GM10248 (cell line): ENCODE measurements at places on chromosomes 1 and 21.
A peak's percentile ranks its signal among the peaks of the same experiment; 100 is the strongest.

GRCh38 chr1:53495633-53496345, 36.6 kb downstream of the DMRTB1 start:
- DNase-seq = no peak

DNA sequence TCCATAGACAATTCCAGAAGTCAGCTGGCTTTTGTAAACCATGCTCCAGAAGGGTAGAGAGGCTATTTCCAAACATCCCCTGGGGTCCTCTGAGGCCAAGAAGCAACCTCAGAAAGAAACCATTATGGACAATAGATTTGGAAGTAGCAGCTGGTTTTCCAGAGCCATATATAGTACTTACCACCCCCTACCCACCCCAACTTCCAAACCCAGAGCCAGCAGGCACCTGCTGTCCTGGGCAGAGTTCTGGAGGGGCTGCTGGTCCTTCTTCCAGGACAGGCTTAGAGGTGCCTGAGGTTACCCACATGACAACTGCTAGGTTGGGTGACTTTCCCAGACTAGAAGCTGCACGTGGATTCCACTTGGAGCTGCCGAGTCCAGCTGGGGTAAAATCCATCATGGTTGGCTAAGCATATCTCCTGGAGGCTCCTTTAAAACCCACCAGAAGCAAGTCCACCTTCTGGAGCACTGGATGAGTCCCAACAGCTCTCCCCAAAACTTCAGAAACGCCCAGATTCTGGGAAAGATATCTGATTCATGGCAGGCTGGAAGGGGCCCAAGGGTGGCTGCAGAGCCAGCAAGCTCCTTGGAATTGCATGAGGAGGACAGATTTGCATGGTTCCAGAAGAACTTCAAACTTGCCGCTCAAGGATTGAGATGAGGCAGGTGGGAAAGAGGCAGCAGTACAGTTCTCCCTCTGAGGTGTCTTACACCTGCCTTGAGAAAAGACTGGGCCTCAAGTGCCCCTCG, 5.8 kb downstream of the MYCL start:
- DNase-seq = no peak

DNA sequence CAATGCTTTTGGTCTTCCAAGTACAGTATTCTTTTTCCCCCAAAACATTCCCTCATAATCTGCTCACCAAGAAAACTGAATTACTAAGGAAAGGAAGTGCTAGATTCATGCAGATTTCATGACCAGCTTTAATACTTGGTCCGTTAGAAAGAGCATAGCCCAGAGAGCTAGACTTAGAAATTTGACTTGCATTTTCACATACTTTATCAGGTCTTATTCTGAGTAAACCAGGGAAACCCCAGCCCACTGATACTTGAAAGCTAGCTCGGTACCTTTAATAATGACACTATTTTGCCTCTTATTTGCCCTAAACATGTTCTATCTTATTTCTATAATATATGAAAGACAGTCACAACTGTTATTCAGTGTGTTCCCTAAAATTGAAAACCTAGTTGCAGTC, 204.5 kb downstream of the TTLL7 start:
- peak; percentile 28 for DNase-seq

DNA sequence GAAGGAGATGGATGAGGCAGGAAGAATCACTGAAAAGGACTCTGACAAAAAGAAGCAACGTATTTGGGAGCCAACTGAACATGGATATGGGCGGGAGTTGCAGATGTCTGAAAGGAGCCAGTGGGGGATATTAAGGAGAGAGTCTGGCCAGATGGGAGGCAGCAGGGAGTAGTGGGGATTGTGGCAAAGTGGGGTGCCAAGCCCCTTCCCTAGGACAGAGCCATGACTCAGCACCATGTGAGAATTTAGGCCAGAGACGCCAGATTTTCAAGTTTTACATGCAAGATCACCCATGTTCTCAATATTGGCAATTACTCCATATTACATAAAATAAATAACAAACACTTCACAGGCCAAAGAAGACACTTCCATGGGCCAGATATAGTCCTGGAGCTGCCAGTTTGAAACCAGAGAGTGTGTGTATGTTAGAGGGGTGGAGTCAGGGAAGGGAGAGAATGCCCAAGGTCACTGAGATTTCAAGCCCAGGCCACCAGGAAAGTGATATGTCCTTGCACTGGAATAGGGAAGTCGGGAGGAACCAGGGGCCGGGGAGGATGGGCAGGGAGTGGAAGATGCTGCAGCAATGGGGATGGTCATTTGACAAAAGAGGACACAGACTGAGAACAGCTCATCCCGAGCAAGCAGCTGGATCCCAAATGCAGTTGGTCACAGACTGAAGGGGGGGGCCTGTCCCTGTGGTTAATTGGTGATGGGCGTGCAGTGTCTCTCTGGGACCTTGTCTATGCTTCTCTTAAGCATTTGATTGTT, 23.5 kb downstream of the TMEM51 start:
- DNase-seq = no peak

DNA sequence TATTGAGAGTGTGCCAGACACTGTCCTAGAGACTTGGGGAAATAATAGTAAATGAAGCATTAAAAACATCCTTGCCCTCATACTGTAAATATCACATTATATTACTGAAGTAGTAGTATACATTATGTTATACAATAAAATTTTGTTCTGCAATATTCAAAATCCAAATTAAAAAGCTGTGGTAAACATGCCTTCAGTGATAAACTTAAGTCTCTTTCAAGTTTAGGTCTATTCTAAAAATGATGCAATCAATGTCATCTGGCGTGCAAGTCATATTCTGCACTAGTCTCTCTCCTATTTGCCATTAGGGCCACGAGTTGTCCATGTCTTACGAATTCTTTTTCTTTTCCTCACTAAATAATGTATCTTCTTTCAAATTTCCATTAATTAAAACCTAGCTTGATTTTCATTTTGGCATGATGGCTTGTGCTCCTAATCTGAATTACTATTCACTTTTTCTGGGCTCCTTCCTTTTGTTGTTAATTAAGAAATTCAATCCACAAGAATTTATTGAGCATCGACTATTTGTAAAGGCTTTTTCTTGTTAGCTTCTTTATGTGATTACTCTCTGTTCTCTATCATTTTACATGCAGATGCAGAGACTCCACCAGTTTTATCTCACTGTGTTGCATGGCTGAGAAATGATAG, 130.7 kb downstream of the COQ8A start:
- no peak for DNase-seq

DNA sequence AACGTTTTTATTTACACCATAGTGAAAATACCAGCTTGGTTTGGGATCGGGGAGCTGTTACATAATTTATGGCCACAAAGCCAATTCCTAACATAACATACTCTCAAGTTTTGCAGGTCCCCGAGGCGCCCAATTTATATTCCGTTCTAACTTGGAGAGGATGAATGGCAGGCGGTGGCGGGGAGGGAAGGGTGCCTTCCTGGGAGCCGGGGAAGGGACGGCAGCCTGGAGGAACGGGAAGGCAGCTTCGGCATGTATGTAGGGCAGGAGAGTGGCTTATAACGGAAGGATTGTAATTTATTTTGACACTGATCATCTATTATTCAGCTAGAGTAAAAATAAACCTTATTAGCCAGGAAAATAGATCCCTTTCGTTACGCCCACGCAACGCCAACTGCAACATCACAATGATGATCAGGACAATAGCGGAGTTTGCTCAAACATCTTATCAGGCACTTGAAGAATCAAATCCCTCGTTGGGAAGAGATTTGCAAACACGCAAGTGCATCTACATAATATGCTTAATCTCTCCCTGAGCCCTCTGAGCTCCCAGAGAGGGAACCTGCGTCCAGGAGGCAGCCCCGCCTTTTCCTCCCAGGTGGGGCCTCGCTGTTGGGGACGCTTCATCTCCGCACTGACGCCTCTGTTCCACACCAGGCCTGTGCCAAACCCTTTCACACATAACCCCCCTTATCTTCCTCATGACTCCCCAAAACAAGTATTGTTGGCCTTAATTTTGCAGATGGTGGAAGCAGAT, 93.7 kb upstream of the C1orf174 start:
- no peak for DNase-seq

- DNase-seq = no peak
Measured at GRCh38 chr1:205045146-205045545, 2.1 kb downstream of the CNTN2 start.

- DNase-seq = no peak
Measured at GRCh38 chr1:230368871-230369270, 57.3 kb downstream of the PGBD5 start.

- DNase-seq = no peak
Measured at GRCh38 chr1:59017501-59018231, 233.8 kb upstream of the JUN start.

GRCh38 chr1:108831225-108831624, 25.7 kb downstream of the AKNAD1 start:
- no peak for DNase-seq

DNA sequence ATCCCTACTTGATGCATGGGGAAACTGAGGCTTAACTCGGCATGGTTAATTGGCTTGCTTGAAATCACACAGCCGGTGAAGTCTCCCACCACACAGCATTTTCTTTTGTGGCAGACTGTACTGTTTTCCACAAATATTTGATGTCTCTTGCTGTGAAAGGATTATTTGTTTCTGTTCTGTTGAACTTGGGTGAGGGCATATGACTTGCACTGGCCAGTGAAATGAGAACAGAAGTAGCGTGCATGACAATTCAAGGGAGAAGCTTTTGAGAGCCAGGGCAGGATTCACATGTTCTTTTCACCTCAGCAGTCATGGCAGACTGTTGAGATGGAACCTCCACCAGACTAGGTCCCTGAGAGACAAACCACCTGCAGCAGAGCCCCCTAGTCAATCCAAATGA, 11.7 kb upstream of the AK2 start:
- DNase-seq = no peak

- DNase-seq = peak; percentile 33
Measured at GRCh38 chr1:65958561-65959350, 166.1 kb downstream of the PDE4B start.

- DNase-seq = no peak
Measured at GRCh38 chr1:63321785-63322113, 618 bp upstream of the FOXD3 start.

DNA sequence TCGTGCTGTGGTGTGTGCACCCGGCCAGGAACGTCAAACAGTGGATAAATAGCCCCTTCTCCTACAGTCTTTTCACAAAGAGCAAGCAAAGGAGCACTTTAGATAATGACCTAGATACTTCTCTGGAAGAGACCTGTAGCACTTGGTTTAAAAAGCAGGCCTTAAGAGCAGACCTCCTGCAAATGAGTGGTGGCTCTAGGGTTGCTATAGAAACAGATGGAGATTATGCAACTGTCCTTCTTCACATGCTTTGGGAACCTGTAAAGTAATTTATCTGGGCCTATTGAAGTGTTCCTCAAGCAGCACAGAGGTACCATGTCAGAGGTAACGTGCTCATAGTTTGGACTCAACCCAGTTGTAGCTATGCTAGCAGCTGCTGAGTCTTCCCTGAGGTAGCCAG, 208.2 kb upstream of the KIAA0040 start:
- no peak for DNase-seq

- DNase-seq = no peak
Measured at GRCh38 chr1:60225486-60225885, 151.9 kb upstream of the C1orf87 start.

DNA sequence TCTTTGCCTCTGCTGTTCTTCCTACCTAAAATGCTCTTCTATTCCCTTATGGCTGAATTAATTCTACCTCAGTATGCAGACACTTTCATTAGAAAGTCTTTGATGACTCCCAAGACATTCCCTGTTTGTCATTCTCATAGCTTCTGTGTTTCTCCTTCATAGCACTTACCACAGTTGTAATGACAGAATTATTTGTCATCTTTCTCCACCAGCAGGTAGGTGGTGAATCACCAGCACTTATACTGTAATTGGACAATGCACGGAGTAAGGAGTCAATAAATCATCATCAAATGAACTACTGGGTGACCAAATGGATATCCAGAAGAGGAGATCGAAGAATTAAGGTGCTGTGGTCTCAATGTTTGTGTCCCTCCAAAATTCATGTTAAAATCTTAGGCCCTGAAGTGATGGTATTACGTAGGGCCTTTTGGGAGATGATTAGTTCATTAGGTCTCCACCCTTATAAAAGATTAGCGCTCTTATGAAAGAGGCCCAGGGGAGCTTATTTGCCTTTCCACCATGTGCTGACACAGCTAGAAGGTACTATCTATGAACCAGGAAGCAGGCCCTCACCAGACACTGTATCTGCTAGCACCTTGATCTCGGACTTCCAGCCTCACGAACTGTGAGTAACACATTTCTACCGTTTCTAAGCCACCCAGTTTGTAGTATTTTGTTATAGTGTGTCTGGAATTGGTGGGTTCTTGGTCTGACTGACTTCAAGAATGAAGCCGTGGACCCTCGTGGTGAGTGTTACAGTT, 2.4 kb upstream of the CCT8 start:
- DNase-seq = no peak

- DNase-seq = no peak
Measured at GRCh38 chr1:9085306-9085940, 16.0 kb upstream of the SLC2A5 start.

GRCh38 chr1:66623812-66624211, 89.9 kb downstream of the SGIP1 start:
- DNase-seq = no peak

GRCh38 chr1:112956544-112957132, 642 bp upstream of the SLC16A1 start:
- DNase-seq = no peak

DNA sequence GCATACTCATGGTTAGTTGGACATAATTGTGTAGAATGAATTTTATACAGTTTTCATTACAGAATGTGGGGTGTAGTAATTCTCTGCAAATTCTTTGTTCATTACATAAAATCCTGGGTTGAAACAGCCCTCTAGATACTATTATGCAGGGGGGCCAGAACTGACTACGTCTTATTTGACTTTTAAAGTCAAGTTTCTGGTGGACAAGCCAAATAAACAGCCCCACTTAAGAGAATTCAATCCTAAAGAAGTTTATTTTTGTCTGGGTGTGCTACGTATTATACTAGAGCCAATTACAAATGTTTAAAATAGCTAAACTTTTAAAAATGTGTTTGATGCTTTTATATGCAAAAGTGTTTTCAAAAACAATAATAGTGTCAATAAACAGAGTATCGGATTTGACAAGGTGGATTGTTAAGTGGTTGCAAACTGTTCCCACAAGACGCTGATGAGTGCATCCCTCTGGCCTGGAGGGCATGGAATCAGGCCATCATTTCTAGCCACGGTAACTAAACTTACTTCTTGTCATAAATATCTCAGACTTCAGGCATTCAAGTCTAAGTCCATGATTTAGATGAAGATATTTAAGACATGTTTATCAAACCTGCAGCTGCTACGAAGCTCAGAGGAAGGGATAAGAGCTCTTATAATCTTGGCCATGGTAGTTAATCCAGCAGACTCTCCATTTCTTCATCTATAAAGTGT, 646.3 kb downstream of the KIF26B start:
- no peak for DNase-seq

- DNase-seq = no peak
Measured at GRCh38 chr1:214719207-214719606, 116.2 kb downstream of the CENPF start.

- DNase-seq = no peak
Measured at GRCh38 chr1:48003741-48004531, 6.8 kb upstream of the TRABD2B start.

GRCh38 chr1:161733526-161733925, 12.2 kb downstream of the FCRLB start:
- DNase-seq = no peak
